Activated naive CD8-positive, alpha-beta T cell treated with anti-CD3 and anti-CD28 coated beads, Interleukin-2, amount 50 U/mL, for 16 hours (primary cell): ENCODE measurements at places on chromosomes 1 and 21.
A peak's percentile ranks its signal among the peaks of the same experiment; 100 is the strongest.

- DNase-seq: no peak
Measured at GRCh38 chr1:235100194-235100772, 28.4 kb downstream of the TOMM20 start.

DNA sequence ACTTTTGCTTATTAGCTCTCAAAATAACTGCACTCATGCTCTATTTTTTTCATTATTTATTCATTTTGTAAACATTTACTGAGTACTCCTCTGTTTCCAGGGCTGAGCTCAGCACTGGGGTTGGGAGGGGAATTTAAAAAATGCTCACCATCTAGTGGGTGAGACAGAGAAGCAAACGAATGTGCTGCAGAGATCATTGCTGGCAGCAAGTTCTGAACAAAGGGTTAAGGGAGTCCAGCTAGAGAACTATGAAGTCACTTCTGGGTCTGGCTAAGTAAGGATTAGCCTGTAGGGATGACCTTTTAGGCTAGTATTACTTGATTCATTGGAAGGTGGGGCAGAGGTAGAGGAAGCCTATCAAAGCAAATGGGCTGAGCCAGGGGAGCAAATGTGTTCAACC, 99.1 kb upstream of the ZNF644 start:
- no peak for DNase-seq

GRCh38 chr21:31905503-31906451, 33.0 kb downstream of the HUNK start:
- DNase-seq: no peak

GRCh38 chr1:11862890-11863289, 4.1 kb upstream of the NPPB start:
- no peak for DNase-seq

- no peak for DNase-seq
Measured at GRCh38 chr1:175313672-175314225, 121.2 kb upstream of the KIAA0040 start.

DNA sequence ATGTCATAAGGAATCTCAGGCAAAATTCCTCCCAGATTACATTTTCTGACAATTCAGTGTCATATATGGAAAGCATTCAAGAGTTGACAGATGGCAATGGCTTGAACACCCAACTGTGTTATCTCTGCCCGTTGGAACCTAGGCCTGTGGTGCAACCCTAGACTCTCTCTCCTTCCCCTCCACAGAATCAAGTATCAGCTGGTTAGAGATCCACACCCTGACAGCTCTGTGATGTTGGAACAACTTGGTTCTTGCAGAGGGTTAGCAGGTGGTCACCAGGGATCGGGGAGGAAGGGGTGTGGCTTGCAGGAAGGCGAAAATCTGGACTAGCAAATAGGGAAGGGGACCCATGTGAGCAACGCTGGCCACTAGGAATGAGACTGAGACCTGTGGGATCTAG, 26.3 kb downstream of the PCSK9 start:
- DNase-seq: no peak

DNA sequence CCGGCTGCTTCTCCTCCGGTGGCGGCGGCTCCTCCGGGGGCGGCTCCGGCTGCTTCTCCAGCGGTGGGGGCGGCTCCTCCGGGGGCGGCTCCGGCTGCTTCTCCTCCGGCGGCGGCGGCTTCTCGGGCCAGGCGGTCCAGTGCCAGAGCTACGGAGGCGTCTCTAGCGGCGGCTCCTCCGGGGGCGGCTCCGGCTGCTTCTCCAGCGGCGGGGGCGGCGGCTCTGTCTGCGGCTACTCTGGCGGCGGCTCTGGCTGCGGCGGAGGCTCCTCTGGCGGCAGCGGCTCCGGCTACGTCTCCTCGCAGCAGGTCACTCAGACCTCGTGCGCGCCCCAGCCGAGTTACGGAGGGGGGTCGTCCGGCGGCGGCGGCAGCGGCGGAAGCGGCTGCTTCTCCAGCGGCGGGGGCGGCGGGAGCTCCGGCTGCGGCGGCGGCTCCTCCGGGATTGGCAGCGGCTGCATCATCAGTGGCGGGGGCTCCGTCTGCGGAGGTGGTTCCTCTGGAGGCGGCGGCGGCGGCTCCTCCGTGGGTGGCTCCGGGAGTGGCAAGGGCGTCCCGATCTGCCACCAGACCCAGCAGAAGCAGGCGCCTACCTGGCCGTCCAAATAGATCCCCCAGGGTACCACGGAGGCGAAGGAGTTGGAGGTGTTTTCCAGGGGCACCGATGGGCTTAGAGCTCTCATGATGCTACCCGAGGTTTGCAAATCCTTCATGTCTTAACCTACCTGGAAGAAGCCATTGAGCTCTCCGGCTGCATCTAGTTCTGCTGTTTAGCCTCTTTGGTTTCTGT, 2.0 kb downstream of the LORICRIN start:
- no peak for DNase-seq

GRCh38 chr1:185864331-185864730, 130.1 kb downstream of the HMCN1 start:
- no peak for DNase-seq

DNA sequence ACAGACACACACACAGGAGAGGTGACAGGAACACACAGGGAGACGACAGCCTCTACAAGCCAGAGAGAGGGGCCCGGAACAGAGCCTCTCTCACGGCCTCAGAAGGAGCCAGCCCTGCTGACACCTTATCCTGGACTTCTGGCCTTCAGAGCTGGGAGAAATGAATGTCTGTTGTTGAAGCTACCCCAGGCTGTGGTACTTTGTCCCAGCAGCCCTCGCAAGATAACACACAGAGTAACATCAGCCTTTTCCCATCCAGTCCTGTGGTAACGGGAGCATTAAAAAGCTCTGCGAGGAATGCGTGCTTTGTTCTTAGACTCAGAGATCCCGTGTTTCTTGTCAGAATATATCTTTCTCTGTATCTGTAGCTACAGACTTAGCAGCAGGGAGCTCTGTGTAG, 131.2 kb downstream of the SIM2 start:
- no peak for DNase-seq

- DNase-seq: no peak
Measured at GRCh38 chr1:153818876-153819275, 43.7 kb downstream of the SLC27A3 start.

- DNase-seq: no peak
Measured at GRCh38 chr1:90616395-90616794, 100.7 kb downstream of the BARHL2 start.

- no peak for DNase-seq
Measured at GRCh38 chr1:84539972-84540371, 33.6 kb upstream of the GNG5 start.

DNA sequence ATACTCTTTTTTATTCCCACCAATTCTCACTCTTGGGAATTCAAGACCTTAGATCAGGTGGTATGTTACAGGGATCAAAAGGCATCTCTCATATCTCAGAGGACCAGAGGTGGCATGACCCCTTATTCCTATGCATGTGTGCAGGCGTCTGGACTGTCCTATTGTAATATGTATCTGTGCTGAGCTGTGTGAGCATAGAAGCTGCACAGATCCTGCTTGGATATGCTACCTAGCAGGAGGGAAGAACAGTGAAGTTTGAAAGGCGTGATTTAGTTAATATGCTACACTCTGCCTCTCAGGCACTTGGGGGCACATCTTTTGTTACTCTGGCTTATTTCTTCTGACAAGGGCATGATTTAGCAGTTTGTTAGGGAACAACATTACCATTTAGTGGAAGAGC, 86.7 kb upstream of the ZRANB2 start:
- no peak for DNase-seq

GRCh38 chr1:47474278-47475193, 36.7 kb downstream of the FOXD2 start:
- DNase-seq: no peak

GRCh38 chr1:212856755-212857154, 1.3 kb upstream of the FLVCR1 start:
- no peak for DNase-seq

- peak; percentile 84 for DNase-seq
Measured at GRCh38 chr1:35192056-35192852, 691 bp downstream of the SFPQ start.

DNA sequence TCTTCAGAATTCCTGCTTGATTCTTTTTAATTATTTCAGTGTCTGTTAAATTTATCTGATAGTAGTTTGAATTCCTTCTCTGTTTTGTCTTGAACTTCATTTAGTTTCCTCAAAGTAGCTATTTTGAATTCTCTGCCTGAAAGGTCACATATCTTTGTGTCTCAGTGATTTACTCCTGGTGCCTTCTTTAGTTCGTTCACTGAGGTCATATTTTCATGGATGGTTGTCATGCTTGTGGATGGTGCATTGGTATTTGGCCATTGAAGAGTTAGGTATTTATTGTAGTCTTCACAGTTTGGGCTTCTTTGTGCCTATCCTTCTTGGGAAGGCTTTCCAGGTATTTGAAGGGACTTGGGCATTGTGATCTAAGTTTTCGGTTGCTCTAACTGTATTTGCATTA, 267.9 kb downstream of the HHAT start:
- no peak for DNase-seq

DNA sequence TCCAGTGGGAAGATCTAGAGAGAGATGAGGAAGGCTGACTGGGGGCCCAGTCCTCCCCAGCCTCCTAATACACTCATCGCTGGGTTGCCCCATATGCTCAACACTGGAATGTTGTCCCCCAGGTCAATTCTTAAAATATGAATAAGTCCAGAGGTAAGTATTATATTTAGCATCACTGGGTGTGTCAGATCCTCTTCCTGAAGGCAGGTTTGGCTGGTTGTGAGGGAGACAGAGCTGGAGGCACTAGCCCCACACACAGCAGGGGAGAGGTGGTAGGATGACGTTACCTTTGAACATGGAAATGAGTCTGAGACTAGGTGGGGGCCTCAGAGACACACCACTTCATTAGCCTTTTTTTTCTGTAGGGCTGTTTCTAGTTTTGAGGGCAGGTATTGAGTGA, 42.6 kb downstream of the SLC44A3 start:
- no peak for DNase-seq

- no peak for DNase-seq
Measured at GRCh38 chr1:37753473-37754321, 11.2 kb downstream of the EPHA10 start.

DNA sequence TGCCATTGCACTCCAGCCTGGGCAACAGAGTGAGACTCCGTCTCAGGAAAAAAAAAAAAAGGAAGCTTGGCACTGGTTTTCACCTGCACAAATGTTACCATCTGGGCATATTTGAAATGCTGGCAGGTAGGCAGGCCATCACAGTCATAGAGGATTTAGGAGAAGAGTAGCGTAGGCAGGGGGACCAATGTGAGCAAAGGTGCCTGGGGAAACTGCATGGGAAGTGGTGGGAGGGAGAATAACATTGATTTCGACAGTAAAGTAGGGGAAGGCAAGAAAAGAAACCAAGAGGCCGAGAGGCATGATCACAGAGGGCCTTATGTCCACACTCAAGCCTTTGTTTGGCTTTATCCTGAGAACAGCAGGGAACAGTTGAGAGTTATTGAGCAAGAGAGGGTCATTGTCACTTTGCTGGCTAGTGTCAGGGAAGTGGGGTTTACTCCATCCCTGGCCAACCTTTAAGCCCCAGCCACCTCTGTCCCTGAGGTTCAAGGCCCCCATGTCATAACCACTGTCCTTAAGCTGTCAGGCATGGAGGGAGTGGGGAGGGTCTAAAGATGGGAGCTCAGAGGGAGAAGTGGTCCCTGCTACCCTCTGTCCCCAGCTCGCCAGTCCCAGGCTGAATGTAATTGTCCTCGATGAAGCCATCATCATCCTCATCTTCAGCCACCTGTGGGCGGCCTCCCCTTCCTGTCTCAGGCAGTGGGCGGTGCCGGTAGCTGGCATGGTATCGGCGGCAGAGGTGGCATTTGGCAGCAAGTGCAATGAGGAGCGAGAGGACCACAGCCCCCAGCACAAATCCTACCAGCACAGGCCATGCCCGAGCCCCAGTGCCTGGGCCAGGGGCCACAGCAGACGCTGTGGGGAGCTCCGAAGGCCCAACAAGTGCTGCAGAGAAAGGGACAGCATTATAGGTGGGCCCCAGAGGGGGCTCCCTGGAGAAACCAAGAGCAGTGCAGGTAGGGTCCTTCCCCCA, 2.9 kb downstream of the C1orf210 start:
- no peak for DNase-seq

GRCh38 chr1:3711780-3712451, 40.3 kb upstream of the CCDC27 start:
- no peak for DNase-seq

DNA sequence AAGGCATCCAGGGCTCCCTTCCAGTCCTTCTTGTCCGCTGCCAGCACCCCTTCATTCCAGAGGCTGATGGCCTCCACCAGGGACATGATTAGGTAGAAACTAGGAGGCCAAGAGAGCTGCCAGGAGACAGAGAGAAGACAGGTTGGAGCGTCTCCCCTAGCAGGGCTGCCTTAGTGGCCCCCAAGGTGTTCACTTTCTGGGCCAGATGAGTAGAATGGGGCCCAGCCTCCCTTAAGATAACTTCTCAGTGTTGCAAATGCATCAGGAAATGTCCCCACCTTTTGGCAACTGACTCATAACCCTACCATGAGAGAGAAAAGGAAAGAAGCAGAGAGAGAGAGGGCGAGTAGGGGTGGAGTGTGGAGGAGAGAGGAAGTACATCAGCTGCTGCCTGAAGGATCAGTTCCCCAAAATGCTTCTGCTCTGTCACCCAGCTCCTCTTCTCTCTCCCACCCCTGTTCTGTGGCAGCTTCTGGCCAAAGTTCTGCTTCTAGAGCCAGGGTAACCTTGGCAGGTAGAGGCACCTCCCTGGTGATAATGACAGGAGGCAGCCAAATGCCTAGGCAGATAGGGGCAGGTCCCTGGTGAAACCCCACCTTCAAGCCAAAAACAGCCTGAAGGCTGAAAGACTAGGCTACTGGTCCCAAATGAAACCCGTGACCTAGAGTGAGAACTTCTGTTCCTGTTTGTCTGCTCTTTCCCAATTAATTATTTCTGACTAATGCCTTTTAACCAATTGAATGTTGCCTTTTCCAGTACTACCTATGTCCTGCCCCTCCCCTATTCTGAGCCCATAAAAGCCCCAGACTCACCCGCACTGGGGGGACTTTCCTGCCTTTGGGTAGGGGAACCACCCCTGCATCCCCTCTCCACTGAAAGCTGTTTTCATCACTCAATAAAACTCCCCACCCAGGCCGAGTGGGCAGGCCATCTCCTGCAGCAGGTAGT, at the start of gene NCF2:
Gene NCF2, minus strand, starts transcription at position 216 of the 948 bp plus-strand sequence. Its CDS starts 130 bp downstream, at position 86.
- no peak for DNase-seq

DNA sequence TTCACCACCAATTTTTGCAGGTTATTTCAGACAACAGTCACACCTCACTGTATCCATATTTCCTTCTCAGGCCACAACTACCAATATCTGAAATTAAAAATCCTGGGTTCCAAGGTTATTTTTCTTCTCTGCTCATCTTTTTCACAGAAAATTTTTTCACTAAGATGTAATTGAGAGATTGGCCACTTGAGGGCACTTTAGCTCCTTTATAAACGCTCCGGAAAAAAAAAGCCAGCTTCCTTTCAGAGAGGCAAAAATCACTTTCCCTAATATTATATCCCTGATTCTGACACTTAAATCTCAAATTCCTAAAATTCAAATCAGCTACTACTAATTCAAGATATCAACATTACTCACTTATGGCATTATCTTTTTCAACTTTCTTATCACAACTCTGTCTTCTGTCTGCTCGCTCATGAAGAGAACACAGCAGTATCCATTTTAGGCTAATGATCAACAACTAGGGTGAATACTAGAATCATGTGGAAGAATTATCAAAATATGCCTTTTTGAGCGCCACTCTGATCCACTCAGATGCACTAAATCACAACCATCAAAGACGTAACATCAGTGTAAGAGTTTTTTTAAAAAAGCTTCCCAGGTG, 101.4 kb upstream of the RGS1 start:
- no peak for DNase-seq
